Kasumi-1 (cell line): ENCODE measurements at places on chromosomes 5 and 9.

DNA sequence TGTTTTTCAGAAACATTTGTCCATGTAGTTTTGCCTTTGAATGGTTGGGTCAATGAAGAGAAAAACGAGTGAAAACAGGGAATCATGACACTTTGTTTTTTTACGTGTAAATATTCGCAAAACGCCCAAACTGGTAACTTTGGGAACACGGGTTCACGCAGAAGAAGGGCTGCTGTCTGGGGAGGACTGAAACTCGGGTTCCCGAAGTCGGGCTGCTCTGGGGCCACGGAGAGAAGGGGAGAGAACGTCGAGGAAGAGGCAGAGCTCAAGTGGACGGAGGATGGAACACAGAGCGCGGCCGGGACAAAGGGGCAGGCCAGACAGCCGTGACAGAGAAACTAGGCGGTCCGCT, 478 bp upstream of the SETD9 start:
- peak; percentile 85 for DNase-seq

DNA sequence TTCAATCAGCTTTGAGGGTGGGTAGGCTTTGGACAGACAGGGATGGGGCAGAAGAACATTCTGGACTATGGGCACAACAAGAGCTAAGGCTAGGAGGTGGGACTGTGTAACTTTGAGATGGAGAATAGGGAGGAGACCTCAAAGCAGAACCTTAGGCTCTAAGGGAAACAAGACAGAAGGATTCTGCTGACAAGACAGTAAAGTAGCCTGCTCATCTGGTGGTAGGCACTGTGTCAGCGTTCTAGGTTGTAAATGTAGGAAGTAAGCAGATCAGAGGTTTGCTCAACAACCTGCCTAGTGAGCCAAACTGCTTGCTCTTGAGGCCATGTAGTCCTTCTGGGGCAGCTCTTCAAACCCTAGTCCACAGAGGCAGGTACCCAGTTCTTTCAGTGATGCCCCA, 15.0 kb upstream of the IL12B start:
- no peak for DNase-seq

DNA sequence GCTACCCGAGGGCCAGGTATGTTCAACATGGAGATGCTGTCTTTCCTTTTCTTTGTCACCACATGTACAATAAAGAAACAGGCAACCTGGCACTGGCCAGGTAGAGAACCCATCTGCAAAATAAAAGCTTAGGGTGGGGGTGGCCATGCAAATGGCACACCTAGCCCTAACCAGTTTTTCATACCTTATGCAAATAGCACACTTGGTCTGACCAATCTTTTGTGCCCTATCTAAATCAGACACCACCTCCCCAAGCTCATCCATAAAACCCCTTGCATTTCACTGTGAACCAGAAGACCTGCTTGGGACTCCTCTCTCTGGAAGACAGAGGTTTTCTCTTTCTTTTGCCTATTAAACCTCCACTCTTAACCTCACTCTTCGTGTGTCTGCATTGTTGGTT, 33.9 kb downstream of the JAKMIP2 start:
- no peak for DNase-seq

GRCh38 chr9:116646661-116647514, 40.2 kb upstream of the TRIM32 start:
- peak; percentile 53 for DNase-seq

- DNase-seq, result peak; percentile 97
Observed at GRCh38 chr5:178777520-178777919, 47.1 kb upstream of the ZNF354A start.

DNA sequence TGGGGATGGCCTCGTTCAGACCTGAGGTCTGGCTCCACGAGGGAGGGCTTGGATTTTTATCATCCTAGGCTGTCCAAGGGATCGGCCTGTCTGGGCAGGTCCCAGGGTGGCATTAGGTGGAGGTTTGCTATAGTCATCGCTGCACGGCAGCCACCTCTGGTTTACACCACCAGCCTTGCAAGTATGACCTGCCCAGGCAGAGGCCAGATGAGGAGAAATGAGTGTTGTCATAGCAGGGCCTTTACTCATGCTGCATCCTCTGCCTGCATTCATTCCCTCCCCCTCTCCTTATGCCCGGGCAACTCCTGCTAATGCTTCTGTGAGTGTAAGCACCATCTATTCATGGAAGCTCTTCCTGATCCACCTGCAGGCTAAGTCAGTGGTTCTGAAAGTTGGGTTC, 15.3 kb upstream of the NDST1 start:
- no peak for DNase-seq

DNA sequence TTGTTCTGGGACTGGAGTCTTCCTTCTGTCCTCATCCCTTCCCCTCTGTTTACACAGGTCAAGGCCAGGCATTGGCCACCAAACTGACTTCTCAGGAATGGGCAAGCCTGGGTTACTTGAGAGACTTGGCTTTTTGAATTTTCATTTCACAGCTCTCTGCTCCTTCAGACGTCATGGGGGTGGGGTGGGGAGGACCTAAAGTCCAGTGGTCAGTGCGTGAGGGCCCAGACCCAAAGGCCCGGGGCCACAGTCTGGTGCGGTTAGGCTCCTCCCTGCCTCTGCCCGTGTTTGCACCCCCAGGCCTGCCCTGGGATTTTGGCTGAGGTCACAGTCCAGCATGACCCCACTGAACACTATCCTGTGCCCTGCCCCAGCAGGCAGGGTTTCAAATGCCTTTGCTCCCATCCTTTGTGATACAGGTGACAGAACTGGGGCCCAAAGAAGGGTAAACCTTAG, 4.1 kb upstream of the CXXC5 start:
- DNase-seq, result no peak

DNA sequence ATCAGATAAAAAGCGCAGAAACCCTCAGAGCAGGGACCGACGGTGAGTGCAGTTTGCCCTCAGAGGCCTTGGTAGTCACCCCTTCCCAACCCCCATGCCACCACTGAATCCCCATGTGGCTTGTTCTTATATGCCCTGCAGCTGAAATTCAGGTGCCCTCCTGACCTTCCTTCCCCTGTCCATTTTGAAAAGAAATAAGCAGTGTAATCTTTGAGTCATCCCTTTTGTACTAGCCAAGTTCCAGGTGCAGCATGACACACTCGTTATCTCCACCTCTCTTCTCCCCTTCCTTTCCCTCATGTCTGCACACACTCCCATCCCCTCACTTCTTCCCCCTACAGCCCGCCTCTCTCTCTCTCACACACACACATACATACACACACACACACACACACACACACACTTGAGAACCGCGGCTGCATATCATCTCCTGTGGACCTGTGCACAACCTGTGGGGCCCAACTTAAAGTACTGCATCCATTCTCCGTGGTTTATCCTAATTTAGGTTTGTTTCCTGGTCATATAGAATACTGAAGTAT, 53.1 kb downstream of the SYK start:
- DNase-seq, result no peak

DNA sequence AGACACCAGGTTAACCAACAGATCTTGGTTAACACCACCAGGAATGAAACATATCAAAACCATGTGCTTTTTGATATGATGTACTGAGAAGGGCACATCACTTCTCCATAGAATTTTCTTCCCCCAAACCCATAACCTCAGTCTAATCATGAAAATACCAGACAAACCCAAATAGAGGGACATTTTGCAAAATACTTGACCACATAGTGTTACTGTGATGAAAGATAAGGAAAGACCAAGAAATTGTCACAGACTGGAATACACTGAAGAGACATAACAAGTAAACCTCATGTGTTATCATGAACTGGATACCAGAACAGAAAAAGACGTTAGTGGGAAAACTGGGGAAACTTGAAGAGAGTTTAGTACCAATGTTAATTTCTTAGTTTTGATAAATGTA, 74.9 kb upstream of the VCAN start:
- DNase-seq, result no peak

DNA sequence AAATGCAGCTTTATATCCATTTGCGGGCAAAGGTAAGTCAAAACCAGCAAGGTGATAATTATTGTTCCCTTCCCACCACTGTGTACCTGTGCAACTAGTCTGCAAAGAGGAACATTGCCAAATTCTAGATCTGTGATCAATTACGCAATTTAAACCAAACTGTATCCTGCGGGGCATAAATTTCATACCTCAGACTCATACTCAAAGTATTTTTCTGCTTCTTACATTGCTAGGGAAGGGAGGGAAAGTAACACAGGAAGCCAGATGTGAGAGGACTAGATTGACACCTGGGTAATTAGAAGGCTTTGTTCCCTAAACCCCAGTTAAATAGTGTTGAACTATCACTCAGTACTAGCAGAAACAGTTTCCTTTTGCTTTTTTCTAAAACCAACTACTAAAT, 240.2 kb upstream of the ZNF608 start:
- DNase-seq, result no peak

- no peak for DNase-seq
Observed at GRCh38 chr5:176653401-176654385, 6.4 kb downstream of the TSPAN17 start.

GRCh38 chr5:159972538-159973362, 36.2 kb upstream of the TTC1 start:
- DNase-seq, result no peak

DNA sequence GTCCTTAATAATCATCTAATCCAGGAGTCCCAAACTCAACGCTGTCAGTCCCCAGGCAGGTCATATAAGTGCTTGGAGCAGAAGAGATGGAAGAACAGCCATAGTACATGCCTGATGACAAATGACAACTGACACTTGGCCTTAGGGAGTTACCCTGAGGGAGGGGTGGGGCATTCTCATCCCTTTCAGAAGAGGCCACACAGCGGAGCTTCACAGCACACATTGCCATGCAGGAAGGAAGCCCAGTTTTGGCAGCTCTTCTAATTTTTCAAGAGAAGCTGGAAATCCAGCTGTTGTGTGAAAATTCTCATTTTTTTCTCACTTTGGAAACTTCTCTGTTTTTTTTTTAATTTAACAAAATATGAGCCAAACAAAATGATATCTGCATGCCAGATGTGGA, 89.0 kb downstream of the ASTN2 start:
- no peak for DNase-seq

DNA sequence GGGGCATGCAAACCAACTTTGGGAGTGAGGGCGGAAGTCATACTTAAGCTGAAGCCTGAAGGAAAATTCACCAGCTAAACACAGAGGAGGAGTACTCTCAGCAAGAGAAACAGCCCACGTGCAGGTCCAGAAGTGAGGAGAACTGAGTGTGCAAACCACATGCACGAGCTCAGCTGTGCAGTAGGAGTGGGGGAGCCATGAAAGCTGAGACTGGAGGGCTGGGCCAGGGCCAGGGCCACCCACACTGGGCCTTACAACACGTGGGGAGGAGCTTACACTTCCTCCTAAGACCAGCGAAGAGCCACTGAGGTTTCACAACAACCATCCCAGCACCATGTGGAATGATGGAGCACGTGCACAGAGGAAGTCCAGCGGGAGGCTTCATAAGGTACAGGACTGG, 9.3 kb upstream of the WWC1 start:
- DNase-seq, result peak; percentile 80

DNA sequence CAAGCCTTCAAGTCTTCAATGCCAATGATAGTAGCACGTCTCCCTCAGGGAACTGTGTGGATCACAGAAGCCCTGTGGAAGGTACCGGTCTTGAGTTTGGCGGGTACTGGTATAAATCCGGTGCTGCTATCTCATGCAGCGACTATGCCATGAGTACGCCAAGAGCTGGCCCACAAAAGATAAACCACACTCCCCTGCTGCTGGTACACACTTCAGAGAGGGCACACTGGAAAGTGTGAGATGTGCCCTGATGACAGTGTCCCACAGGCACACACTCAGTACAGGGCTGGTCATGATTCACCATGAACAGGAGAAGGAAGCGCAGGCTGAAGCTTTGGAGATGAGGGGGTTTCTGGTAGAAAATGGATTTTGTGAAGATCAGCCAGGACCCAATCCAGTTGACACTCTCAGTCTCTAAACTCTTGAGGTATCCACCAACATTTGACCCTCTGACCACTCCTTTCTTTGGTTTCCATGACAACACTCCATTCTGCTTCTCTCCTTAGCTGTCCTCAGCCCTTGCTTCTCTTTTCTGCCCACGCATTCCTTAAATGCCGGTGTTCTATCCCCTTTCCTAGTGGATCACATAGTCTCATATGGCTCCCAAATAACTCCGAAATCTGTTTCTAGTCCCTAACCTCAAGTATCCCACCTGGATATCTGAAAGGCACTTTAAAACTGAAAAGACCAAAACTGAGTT, 5.1 kb downstream of the AMACR start:
- DNase-seq, result no peak
